ENCODE measurements at places on chromosomes 7 and 10.

GRCh38 chr10:102904346-102904745 lies 13.7 kb upstream of the CNNM2 start:
- no peak for DNase-seq

DNA sequence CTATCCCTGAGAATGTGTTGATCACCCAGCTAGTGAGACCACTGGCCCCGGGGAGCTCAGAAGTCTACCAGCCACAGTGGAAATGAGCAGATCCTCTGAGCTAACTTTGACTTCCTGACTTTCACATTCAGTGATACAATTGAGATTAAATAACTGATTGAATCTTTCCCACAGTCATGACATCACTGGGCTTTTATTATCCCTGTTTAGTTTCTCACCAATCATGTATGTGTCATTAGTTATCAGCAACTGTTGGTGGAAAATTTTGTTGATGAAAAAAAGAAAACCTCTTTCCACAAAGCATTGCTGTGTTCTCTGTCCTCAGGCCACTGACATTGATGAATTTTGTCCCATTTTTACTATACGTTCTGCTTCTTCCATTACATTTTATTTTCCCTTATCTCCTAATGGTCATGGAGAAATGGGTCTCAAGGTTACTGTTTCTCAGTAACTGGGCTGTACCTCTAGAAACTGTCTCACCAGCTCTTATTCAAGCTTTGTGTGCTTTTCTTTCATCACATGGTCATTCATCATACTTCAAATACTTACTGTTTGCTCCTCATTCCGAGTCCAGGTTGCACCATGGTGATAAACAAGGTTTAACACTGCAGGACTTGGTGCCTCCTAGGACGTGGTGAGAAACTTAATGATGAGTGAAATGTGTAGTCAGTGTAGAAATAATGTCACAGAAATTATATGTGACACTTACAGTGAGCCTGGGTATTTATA lies 304.7 kb downstream of the CDK14 start:
- no peak for DNase-seq

DNA sequence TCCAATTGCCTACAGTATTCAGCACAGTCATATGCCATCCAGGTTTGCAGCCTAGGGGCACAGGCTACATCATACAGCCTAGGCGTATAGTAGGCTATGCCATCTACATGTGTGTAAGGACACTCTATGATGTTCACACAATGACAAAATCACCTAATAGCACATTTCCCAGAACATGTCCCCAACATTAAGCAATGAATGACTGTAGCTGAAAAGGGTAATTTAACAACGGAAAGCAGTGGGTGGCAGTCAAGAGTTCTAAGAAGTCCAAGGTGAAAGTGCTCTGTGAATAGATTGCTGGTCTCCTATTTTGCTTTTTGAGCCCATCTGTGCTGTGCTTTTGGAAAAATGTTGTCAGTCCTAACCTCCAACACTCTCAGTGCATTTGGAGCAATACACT lies 162.6 kb downstream of the KLF6 start:
- no peak for DNase-seq

DNA sequence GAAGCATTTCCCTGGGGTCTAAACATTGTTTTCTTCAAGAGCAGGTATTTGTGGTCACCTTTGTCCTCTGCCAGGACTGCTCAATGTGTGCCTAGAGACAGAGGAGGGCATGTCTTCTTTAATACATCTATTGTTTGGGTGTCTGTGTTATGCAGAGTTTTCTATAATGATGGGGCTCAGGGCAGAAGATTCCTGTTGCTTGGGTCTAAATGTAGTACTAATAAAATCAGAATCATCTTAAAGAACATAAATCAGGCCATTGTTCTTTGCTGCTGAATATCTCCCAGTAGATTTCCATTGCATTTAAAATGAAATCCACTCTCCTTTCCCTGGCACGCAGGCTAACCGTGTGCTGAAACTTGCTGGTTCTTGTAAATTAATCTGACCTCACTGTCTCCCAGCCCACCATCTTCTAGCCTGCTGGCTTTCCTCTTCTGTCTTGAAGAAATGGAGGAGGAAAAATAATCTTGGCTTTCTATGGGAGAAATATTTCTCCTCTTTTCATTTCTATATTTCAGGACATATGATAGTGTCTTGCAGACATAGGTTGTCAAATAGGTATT lies 1396.8 kb downstream of the GATA3 start:
- DNase-seq = no peak

DNA sequence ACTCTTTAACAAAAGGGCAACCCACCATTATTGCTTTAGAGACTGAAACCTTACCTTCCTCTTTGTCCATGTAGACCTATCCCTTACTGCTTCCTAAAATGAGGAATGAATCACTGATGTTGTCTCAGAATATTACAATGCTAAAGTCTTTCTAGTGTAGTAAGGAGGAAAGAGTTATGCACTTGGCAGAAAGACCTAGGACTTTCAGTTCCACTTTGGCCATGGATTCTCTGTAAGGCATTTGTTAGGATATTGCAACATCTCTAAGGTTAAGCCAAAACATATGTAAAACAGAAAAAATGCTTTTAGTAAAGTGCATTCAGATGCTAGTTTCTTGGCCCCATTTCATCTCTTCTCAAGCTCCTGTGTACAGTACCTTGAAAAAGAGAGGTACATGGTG lies 230.9 kb downstream of the PARD3 start:
- no peak for DNase-seq

Data from effector memory CD4-positive, alpha-beta T cell (primary cell).